Activated T-cell treated with anti-CD3 and anti-CD28 coated beads, Interleukin-2, amount 50 U/mL, for 48 hours (primary cell): ENCODE measurements at places on chromosomes 16 and 17.

DNA sequence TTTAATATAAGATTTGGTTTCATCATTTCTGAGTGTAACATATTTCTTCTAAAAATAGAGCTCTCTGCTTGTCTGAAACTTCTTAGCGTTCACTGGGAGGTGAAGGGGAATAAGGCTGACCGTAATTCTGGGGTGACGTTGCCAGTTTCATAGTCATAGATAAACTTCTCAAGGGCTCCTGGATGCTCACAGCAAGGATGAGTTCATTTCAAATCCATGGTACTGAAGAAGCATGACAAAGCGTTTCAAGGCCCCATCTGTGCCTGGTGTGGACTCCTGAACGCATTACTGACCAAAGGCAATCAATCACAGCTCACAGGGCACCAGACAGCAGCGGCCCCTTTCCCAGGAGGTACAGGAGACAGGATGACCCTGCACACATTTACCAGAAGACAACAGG, 12.0 kb upstream of the EVPL start:
- no peak for DNase-seq

DNA sequence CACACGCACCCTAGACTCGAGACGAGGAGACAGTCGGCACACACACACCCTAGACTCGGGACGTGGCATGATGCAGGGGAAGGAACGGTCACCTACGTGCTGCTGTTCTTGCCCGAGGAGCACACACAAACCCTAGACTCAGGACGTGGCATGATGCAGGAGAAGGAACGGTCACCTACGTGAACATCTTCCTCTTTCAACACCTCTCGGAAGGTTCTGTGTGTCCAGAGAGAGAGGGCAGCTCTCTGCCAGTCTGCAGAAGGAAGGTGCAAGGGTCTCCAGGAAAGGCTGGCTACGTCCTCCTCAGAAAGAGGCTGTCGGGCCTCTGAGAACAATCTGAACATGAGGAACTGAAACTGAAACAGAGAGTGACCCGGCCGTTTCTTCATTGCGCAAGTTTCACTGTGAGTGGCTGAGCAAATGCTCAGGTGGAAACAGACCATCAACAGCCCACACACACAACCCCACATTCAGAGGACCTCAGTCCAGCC, 43.4 kb downstream of the ZNF276 start:
- peak; percentile 54 for DNase-seq

DNA sequence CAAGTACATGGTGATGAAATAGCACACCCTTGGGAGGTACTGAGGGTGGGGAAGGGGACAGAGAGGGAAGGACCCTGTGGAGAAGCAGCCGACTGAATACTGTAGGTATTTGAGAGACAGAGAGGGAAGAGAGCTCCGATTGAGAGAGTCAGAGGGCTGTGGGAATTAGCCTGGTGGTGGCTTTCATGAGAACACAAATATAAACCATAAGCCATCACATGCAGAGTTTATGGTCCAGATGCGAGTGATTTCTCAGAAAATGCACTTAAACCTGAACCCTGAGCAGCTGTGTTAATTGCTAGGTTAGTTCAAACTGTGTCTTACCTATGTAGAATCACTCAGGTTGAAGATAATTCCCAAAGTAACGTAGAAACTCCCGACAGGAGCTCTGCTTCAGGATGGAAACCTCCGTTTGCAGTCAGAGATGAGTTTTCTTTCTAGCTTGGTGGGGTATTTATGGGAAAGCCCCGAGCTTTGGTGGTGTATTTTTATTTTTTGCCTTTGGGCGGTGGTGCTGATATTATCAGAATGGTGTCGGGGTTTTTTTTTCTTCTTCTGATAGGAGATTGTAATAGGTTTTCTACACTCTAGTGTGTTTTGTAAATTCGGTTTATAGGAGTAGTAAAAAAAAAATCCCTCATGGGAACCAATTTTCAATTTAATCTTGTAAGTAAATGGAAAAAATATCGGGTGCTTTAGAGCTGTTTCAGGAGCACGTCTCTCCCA, 184.9 kb upstream of the CACNG5 start:
- no peak for DNase-seq

DNA sequence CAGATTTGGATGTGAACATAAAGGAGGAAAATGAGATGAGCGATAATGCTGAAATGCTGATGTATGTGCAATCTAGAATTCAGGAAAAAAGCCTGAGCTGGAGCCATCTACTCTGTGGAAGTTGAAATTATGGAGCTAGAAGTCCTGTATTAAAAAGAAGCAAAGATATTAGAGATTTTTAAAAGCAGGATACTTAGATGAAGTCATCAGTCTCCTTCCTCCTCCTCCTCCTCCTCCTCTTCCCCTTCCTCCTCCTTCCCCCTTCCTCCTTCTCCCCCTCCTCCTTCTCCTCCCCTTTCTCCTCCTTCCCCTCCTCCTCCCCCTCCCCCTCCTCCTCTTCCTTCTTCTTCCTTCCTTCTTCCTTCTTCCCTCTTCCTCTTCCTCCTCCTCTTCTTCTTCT, 823.8 kb upstream of the CA10 start:
- DNase-seq, result no peak

DNA sequence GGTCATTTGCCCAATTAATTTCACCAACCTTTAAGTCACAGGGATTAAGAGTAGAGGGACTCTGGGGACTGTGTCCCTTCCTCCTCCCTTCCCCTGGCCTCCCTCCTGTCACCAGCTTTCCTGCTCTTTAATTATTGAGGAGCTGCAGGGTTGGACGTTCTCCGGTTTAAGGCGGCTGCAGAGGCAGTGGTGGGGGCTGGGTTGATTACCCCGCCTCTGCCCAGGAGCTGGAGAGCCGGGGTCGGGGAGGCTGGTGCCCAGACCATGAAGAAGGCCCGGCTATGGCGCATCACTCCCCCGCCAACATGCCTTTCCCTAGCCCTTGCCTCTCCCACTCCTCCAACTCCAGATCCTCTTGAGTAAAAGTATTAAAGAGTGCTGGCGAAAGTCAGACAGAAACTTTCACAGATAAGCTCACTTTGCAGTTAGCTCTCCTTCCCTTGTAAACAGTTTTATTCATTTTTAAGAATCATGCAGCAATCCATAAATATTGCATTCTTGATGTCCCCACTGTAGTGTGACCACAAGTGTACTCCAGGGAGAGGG, 1.1 kb upstream of the FOXJ1 start:
- no peak for DNase-seq

GRCh38 chr17:28201315-28201714, 117.7 kb upstream of the TMEM97 start:
- no peak for DNase-seq

DNA sequence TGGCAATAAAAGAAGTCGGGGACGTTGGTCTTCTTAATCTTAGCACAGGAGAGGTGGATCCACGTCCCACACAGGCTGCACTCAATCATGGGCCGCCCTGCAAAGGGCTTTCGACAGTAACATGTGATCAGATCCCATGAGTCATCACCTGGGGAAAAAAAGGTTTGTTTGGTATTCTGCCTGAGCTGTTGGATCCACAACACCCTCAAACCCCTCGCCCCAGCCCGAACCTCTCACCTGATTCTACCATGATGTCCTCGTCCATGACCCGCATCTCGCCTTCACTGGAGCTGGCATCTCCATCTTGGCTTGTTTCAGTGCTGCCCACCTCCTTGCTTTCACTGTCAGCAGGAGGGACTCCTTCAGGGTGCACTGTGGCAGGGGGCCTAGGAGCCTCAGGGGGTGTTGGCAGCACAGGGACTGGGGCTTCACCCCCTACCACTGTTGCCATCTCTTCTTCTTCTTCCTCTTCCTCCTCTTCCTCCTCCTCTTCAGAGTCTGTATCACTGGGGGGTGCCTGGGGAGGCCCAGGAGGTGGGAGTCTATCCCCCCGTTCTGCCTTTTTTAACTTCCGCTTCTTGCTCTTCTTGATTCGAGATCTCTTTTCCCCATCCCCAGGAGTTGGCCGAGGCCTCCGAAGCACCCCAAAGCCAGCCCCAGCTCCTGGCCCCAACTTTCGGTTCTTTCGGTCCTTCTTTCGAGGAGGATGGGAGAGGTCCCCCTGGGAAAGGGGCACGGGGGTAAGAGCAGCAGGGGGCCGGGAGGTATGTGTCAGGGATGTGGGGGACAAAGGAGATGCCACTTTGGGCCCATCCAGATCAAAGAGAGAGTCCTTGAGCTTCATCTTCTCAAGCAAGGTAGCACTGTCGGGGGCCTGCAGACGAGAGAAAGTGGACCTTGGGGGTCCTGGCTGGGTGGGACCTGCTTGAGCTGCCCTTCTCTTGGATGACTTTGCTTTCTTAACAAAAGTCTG, 1.7 kb upstream of the DVL2 start:
- DNase-seq, result no peak

DNA sequence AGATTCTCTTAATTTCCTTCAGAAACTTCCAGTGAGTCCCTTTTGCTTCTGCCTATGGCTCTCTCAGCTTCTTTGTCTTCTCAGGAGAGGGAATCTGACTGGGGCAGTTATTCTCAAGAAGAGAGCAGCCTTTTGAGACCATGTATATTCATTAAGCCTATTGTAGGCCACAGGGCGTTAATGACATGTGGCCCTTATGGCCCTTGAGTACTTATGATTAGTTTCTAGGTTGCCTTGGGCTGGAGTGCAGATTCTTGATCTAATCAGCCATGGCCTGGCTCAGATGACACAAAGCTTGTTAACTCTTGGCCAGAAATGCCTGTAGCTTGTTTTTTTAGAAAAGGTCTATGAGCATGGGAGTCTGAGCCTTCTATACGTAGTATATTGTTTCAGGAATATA, 17.4 kb downstream of the MFSD11 start:
- no peak for DNase-seq

GRCh38 chr17:63834431-63835166, 7.1 kb upstream of the FTSJ3 start:
- DNase-seq, result peak; percentile 74

GRCh38 chr17:78255029-78255656, 23.7 kb downstream of the TMEM235 start:
- DNase-seq, result no peak

DNA sequence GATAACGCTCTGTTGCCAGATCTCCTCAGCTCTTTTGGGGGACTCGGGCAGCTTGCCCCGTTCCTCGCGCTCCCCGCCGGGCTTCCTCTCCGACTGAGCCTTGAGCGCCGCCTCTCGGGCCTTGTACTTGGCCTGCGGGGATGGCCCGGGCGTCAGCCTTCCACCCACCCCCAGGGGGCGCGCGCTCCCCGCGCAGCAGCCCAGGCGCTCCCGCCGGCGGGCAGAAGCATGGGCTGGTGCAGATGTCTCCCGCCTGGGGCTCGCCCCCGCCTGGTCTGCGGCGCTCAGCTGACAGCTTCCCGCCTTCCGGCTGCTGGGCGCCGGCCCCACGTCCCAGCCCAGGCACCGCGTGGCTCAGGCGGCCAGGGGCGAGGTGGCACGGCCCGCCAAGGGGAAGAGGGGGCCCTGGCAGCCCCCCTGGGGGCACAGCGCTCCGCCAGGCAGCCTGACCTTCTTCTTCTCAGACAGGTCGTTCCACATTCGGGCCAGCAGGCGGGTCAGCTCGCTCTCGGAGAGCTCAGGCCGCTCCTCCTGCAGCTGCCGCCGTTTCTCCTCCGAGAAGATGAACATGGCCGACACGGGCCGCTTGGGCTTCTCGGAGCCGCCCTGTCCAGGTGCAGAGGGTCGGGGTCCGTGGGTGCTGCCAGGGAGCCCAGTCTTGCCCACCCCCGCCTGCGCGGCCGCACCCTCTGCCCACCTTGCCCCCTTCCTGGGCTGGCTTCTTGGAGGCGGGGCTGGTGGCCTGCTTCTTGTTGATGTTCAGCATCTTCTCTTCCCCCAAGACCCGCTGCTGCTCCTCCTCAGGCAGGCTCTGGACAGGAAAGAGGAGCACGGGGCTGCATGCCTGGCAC, 8.9 kb downstream of the UBTF start:
- DNase-seq, result peak; percentile 91

GRCh38 chr17:29178750-29179231, 1.4 kb downstream of the MYO18A start:
- peak; percentile 22 for DNase-seq

GRCh38 chr17:60151355-60151754, 1.6 kb downstream of the CA4 start:
- DNase-seq, result peak; percentile 36

- no peak for DNase-seq
These were observed 15.4 kb upstream of the DHRS13 start for GRCh38 chr17:28918295-28918694.

- no peak for DNase-seq
These were observed 3.9 kb upstream of the TRPV1 start for GRCh38 chr17:3613124-3613523.

DNA sequence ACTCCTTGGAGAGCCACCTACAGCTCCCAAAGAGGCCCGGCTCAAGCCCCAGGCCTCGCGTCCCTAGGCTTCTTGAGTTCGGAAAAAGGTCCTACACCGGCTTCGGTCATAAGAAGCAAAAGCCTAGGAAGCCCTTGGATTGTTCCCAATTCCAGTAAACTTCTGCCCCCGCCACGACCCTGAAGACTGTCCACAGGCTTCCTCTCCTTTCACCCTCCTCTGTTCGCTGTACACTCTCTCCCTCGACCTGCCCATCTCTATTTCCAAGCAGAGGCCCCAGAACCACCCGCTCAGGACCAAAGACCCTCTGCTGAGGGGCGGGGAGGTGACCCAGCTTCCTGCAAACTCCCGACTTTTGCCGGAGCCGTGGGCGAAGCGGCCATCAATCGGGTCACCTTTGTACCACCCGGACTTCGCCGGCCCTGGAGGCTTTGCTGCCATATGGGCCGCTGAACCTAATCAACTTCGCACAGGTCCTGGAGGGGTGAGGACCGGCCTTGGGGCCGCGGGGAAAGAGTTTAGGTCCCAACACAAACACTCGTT, 2.7 kb downstream of the HOXB2 start:
- peak; percentile 58 for DNase-seq

GRCh38 chr17:15109608-15110007, 155.5 kb downstream of the PMP22 start:
- DNase-seq, result no peak

DNA sequence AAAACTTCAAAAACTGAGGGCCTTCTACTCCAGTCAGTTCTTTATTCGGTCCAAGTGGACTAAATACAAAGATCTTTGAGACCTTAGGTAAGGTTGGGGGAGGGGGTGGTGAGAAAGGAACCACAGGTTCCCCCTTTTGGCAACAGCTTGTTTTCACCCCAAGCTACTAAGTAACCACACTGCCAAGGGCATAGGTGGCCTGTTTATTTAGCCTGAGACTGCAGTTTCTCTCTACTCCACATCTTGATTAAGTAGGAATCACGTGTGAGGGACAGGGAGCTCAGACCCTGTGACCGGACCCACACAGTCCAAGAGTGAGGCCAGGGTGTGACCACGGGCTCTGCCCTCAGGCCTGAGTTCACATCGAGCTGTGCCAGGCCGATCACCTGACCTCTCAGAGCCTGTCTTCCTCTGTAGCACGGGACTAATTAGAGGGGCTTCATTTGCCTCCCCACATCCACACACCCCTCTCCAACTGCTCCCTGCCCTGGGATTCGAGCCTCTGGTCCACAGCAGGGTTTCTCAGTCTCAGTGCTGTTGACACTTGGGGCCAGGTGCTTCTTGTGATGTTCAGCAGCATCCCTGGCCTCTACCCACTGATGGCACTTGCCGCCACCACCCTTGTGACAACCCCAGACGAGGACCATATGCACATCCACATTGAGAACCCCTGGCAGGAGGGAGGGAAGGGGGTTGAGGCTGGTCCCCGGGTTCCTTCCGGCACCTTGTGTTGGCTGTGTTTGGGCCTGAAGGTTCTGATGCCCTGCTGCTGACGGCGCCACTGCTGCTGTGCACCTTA, 17.8 kb downstream of the ST6GALNAC2 start:
- DNase-seq, result peak; percentile 32

- no peak for DNase-seq
These were observed 67.3 kb downstream of the CNGB1 start for GRCh38 chr16:57903656-57904055.
